ENCODE measurements at places on chromosomes 2 and 18. TPM values are rescaled to one million over a fixed set of nuclear protein-coding genes. Genes with fewer than 3 reads are reported as not detected.
A peak's percentile ranks its signal among the peaks of the same experiment; 100 is the strongest.

DNA sequence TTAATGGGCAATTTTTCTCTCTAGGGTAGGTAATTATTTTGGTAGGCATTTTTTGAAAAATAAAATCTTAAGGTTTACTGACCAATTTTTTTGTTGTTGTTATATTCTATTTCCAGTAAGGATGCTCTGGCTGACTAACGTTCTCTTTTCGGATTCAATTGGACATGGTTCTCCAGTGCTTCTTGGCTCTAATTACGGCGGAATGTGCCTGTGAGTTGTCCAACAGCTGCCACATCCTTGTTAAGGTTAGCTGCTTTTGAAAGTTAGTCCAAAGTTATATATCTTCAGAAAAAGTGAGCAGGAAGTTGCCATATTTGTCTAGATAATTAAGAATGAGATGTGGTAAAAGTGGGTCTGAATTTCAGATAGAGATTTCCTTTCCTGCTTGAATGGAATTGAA, 45.8 kb upstream of the SMIM21 start:
- peak overlapping the region; percentile 22 for H3K27ac ChIP-seq
- H3K4me3 ChIP-seq, result no peak overlapping the region
- H3K4me1 ChIP-seq, result no peaks in the 10 kb centered on the region
- no peaks in the 10 kb centered on the region for H3K27me3 ChIP-seq
- no peaks in the 10 kb centered on the region for H3K36me3 ChIP-seq

DNA sequence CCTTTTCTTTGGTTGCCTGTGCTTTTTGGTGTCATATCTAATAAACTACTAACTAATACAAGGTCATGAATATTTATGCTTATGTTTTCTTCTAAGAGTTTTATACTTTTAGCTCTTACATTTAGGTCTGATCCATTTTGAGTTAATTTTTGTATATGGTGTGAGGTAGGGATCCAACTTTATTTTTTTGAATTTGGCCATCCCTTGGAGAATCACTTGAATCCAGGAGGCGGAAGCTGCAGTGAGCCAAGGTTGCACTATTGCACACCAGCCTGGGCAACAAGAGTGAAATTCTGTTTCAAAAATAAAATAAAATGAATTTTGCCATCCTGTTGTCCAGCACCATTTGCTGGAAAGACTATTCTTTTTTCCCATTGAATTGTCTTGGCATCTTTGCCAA, 8.6 kb upstream of the HPCAL1 start:
- H3K4me1 ChIP-seq, result no peaks in the 10 kb centered on the region
- H3K27ac ChIP-seq, result no peak overlapping the region
- no peak overlapping the region for H3K4me3 ChIP-seq
- no peaks in the 10 kb centered on the region for H3K27me3 ChIP-seq

DNA sequence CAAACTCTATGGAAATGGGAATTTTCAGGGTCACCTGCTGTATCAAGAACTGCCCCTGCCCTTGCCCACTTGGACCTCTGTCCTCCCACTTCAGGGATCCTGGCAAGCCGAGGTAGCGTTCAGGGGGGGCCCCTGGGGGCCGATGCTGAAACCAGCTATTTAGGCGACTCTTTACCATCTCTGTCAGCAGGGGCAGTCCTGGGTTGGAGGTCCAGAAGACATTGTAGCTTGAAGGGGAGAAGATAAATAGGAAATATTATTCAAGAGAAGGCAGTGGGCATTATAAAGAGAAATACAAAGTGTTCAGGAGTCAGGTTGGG, 2.4 kb downstream of the MOGS start:
- H3K4me1 ChIP-seq, result peaks cover 29% of the 10 kb centered on the region
- no peak for DNase-seq
- no peak overlapping the region for H3K4me3 ChIP-seq
- H3K36me3 ChIP-seq, result peaks cover 10% of the 10 kb centered on the region
- no peak overlapping the region for H3K27ac ChIP-seq

DNA sequence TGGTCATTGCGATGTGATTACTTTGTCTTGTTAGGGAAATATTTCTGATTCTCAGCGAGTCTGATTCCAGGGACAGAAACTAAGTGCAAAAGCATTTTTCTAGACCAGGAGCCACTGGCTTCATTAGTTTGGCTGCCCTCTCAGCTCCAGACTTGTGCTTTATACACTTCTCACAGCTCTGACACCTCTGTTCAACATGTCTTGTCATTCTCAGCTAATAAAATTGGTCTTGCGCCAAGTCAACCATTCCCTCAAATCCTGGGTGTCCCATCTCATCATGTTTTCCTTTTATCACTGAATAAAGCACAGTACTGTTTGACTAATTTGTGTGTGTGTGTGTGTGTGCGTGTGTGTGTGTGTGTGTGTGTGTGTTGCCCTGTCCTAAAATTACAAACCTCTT, 215.5 kb upstream of the EPHA4 start:
- no peak for DNase-seq
- H3K4me1 ChIP-seq, result no peaks in the 10 kb centered on the region
- no peak overlapping the region for H3K27ac ChIP-seq
- H3K36me3 ChIP-seq, result no peaks in the 10 kb centered on the region
- H3K4me3 ChIP-seq, result no peak overlapping the region
- no peaks in the 10 kb centered on the region for H3K27me3 ChIP-seq

- H3K27ac ChIP-seq, result no peak overlapping the region
- H3K27me3 ChIP-seq, result no peaks in the 10 kb centered on the region
- H3K36me3 ChIP-seq, result no peaks in the 10 kb centered on the region
- no peaks in the 10 kb centered on the region for H3K4me1 ChIP-seq
These were observed 68.7 kb downstream of the TSPYL6 start for GRCh38 chr2:54187331-54187730.

DNA sequence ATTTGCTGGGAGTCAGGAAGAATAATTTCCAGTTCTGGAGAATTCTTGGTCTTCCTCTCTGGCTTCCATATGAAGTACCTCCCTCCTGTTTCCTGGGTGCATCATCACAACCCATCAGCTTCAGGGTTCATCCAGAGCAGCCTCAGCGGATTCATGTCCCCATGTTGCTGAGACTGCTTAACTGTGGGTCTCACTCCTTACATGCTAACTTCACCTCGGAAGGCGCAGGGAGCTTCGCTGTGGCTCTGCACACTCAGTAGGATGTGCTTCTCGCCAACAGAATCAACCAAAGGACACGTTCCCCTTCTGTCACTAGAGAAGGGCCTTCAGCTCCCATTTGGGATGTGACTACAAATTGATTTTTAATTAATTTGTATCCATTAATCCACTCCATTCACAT, 24.2 kb downstream of the FBLN7 start:
- no peak overlapping the region for H3K4me3 ChIP-seq
- H3K4me1 ChIP-seq, result no peaks in the 10 kb centered on the region
- no peaks in the 10 kb centered on the region for H3K27me3 ChIP-seq
- no peak for DNase-seq
- H3K27ac ChIP-seq, result no peak overlapping the region

- H3K36me3 ChIP-seq, result no peaks in the 10 kb centered on the region
- H3K4me1 ChIP-seq, result no peaks in the 10 kb centered on the region
- H3K27ac ChIP-seq, result no peak overlapping the region
- no peaks in the 10 kb centered on the region for H3K27me3 ChIP-seq
These were observed 28.3 kb upstream of the EPG5 start for GRCh38 chr18:45995461-45995860.

DNA sequence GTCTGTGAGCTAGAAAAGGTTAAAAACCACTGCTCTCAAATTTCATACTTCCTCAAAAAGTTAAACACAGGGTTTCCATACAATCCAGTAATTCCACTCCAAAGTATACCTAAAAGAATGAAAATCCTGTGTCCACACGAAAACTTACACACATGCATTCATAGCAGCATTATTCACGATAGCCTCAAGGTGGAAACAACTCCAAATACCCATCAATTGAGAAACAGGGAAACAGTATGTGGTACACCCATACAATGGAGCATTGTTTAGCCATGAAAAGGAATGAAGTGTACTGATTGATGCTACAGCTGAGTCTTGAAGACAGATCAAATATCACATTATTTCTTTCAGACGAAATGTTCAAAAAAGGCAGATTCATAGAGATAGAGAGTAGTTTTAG, 36.7 kb downstream of the UXS1 start:
- DNase-seq, result no peak
- H3K4me1 ChIP-seq, result peaks cover 7% of the 10 kb centered on the region
- no peaks in the 10 kb centered on the region for H3K27me3 ChIP-seq

GRCh38 chr2:230658877-230659652, 53.6 kb upstream of the CAB39 start:
- no peaks in the 10 kb centered on the region for H3K4me1 ChIP-seq
- H3K27ac ChIP-seq, result no peak overlapping the region
- H3K36me3 ChIP-seq, result no peaks in the 10 kb centered on the region
- H3K4me3 ChIP-seq, result no peak overlapping the region

DNA sequence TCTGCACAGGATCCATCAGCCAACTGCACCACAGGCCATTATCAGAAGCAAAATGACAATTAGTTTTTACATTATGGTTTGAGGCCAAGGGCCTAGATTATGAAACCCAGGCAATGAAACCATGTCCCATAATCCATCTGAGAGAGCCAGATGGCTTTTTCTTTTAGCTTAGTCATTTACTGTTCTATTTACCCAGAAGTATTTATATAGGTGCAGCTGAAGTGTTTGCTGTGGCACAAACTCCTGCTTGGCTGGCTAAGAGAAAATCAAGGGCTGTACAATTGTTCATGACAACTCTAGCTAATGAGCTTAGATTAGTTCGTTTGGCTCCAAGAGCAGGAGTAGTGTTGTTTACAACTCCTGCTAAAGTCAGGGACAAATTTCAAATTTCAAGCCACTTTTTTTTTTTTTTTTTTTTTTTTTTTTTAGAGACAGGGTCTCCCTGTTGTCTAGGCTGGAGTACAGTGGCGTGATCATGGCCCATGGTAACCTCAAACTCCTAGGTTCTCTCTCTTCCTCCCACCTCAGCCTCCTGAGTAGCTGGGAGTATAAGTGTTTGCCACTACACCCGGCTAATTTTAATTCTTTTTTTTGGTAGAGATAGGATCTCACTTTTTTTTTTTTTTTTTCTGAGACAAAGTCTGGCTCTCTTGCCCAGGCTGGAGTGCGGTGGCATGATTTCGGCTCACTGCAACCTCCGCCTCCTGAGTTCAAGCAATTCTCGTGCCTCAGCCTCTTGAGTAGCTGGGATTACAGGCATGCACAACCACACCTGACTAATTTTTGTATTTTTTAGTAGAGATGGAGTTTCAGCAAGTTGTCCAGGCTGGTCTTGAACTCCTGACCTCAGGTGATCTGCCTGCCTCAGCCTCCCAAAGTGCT, 18.4 kb upstream of the REV1 start:
- H3K4me1 ChIP-seq, result peaks cover 10% of the 10 kb centered on the region
- H3K27ac ChIP-seq, result no peak overlapping the region
- no peak for DNase-seq
- no peaks in the 10 kb centered on the region for H3K36me3 ChIP-seq
- H3K27me3 ChIP-seq, result no peaks in the 10 kb centered on the region
- H3K4me3 ChIP-seq, result no peak overlapping the region

- H3K27ac ChIP-seq, result no peak overlapping the region
- H3K4me3 ChIP-seq, result no peak overlapping the region
- H3K4me1 ChIP-seq, result no peaks in the 10 kb centered on the region
- no peaks in the 10 kb centered on the region for H3K36me3 ChIP-seq
- no peaks in the 10 kb centered on the region for H3K27me3 ChIP-seq
These were observed 85.6 kb downstream of the PRKCE start for GRCh38 chr2:45736757-45737704.

GRCh38 chr18:45860971-45861370, 35.5 kb downstream of the SIGLEC15 start:
- no peak for DNase-seq
- H3K4me1 ChIP-seq, result no peaks in the 10 kb centered on the region
- H3K4me3 ChIP-seq, result no peak overlapping the region
- H3K36me3 ChIP-seq, result peaks cover 28% of the 10 kb centered on the region

DNA sequence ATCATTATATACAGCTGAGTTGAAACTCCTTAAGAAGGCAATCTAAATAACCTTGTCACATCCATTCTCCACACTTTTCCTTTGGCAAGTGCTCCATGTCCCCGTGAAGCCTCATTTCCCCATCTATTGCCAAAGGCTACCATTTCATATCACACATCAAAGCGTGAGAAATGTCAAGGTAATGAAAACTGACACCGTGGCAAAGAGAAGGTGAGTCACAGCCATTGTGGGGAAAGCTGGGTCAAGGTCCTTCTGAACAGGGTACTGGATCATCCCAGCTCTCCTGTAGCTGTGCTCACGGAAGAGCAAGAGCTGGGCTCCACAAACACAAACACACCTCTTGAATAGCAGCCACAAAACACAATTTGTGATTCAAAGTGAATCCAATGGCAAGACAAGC, 58.2 kb upstream of the REG3G start:
- no peaks in the 10 kb centered on the region for H3K4me1 ChIP-seq
- no peaks in the 10 kb centered on the region for H3K27me3 ChIP-seq
- H3K36me3 ChIP-seq, result no peaks in the 10 kb centered on the region
- DNase-seq, result no peak

- H3K4me3 ChIP-seq, result no peak overlapping the region
- no peak overlapping the region for H3K27ac ChIP-seq
- no peaks in the 10 kb centered on the region for H3K27me3 ChIP-seq
- no peak for DNase-seq
- H3K4me1 ChIP-seq, result peaks cover 12% of the 10 kb centered on the region
These were observed 128.1 kb downstream of the BIRC6 start for GRCh38 chr2:32484937-32485336.

- H3K36me3 ChIP-seq, result no peaks in the 10 kb centered on the region
- no peak overlapping the region for H3K27ac ChIP-seq
- H3K27me3 ChIP-seq, result no peaks in the 10 kb centered on the region
- no peaks in the 10 kb centered on the region for H3K4me1 ChIP-seq
- H3K4me3 ChIP-seq, result no peak overlapping the region
These were observed 20.8 kb downstream of the CCL20 start for GRCh38 chr2:227834423-227834822.

- no peak overlapping the region for H3K4me3 ChIP-seq
- no peak overlapping the region for H3K27ac ChIP-seq
- no peaks in the 10 kb centered on the region for H3K27me3 ChIP-seq
- no peaks in the 10 kb centered on the region for H3K36me3 ChIP-seq
- no peaks in the 10 kb centered on the region for H3K4me1 ChIP-seq
- no peak for DNase-seq
These were observed 136.5 kb upstream of the CTDP1 start for GRCh38 chr18:79542876-79543750.

- H3K27me3 ChIP-seq, result peaks cover 13% of the 10 kb centered on the region
- H3K36me3 ChIP-seq, result no peaks in the 10 kb centered on the region
- DNase-seq, result peak; percentile 88
- H3K27ac ChIP-seq, result peak overlapping the region; percentile 99
- H3K4me1 ChIP-seq, result no peaks in the 10 kb centered on the region
These were observed 2.5 kb downstream of the SPEG start for GRCh38 chr2:219437141-219437540.

DNA sequence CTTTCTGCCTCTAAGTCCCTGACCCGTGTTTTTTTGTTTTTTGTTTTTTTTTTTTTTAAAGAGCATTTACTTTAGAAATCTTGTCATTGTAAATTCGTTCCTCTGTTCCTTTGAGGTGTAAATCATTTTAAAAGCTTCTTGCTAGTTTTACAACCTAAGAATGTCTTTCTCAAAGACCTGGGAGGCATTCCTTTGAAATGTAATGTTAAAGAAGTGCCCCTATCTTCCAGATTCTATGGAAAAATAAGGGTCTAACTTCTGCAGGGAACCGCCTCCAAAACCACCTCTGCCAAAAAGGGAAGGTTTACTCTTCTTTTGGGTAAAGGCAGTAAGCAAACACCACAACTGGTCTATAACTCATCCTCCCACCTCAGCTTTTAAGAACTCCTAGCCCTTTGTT, 259.6 kb upstream of the ZNF804A start:
- DNase-seq, result no peak
- H3K27ac ChIP-seq, result no peak overlapping the region
- H3K36me3 ChIP-seq, result no peaks in the 10 kb centered on the region
- H3K4me1 ChIP-seq, result no peaks in the 10 kb centered on the region

CD207 gene
- 0.06 TPM for polyA plus RNA-seq

RSAD2 gene
- 1.2 TPM for polyA plus RNA-seq

FMNL2 gene
- polyA plus RNA-seq, result 10.4 TPM

GPC1 gene
- polyA plus RNA-seq, result 3.0 TPM

CBLN2 gene
- 0.82 TPM for polyA plus RNA-seq

ALPP gene
- polyA plus RNA-seq, result not detected

HOXD13 gene
- polyA plus RNA-seq, result not detected

INPP5D gene
- polyA plus RNA-seq, result 4.4 TPM

SP140 gene
- 19.2 TPM for polyA plus RNA-seq

PAX8 gene
- 10.8 TPM for polyA plus RNA-seq

All from sigmoid colon (tissue), 7 donors.